Activated effector memory CD4-positive, alpha-beta T cell treated with anti-CD3 and anti-CD28 coated beads, Interleukin-2, amount 50 U/mL, for 16 hours (primary cell): ENCODE measurements at places on chromosomes 16 and 17.

GRCh38 chr16:84055801-84056634 lies 13.4 kb upstream of the SLC38A8 start:
- DNase-seq: no peak

GRCh38 chr16:89106533-89107202 lies 13.0 kb downstream of the ACSF3 start:
- DNase-seq: no peak

DNA sequence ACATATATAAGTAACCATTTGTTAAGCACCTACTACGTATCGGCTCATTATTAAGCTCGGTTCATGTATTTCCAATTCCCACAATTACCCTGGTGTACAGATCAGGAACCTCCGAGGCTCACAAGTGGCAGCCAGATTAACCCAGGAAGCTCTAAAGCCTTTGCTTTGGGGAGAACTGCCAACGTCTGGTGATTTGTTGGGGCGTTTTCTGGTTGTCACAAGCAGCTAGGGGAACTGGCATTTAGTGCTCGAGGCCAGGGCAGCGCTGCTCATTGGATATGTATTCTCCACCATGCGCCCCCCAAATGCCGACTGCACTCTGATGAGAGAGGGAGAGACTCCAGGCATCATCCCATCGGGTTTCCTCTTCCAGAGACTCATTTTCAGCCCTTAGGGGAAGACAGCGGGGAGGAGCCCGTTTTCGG lies 541 bp downstream of the ZNF18 start:
- DNase-seq: no peak

DNA sequence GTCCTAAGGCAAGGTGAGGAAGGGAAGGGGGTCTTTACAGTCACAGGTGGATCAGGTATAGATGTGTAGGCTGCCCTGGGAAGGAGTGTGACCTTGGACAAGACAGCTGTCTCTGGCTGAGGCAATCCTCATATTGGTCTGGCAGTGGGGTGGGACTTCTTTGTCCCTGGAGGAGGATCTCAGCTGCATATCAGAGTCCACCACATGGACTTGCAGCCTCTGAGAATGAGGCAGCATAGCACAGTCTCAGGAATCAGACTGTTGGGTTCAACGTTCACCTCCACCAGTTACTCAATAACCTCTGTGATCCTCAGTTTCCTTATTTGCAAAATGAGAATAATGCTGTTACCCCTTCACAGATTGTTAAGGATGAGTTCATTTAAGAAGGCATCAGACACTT lies 33.4 kb downstream of the ACSM2A start:
- DNase-seq: no peak
